Activated B cell treated with CpG ODN at 0.5 μM for 24 hours (primary cell): ENCODE measurements at places on chromosomes 4 and X. TPM values are rescaled to one million over a fixed set of nuclear protein-coding genes. Genes with fewer than 3 reads are reported as not detected.

The ATP5ME gene
- 152 and 193 TPM in 2 replicates for total RNA-seq

GRCh38 chrX:125293850-125294780 lies 25.6 kb upstream of the TEX13C start:
- no peak for DNase-seq

The PABPC1L2B gene
- total RNA-seq: not detected in 2 replicates

- no peak for DNase-seq
These were observed 3.0 kb downstream of the ASB5 start for GRCh38 chr4:176266026-176266425.
